ENCODE measurements at places on chromosomes 5 and 9. TPM values are rescaled to one million over a fixed set of nuclear protein-coding genes. Genes with fewer than 3 reads are reported as not detected.

SEMA4D gene
- 314 TPM for total RNA-seq

PARP8 gene
- total RNA-seq = 78.5 TPM

MRPL41 gene
- total RNA-seq = 51.4 TPM

DIRAS2 gene
- total RNA-seq = not detected

MPDZ gene
- total RNA-seq = not detected

ADAMTSL2 gene
- not detected for total RNA-seq

NPDC1 gene
- 20.1 TPM for total RNA-seq

SMARCA2 gene
- total RNA-seq = 245 TPM

FOXI1 gene
- not detected for total RNA-seq

NKD2 gene
- total RNA-seq = 1.3 TPM

FGF1 gene
- total RNA-seq = not detected

NNT gene
- 103 TPM for total RNA-seq

MBLAC2 gene
- total RNA-seq = 5.5 TPM

DAB2IP gene
- 0.08 TPM for total RNA-seq

ABCA2 gene
- total RNA-seq = 62.0 TPM

KIF20A gene
- total RNA-seq = 70.1 TPM

ANKRD31 gene
- 0.26 TPM for total RNA-seq

TOMM5 gene
- 112 TPM for total RNA-seq

SMIM33 gene
- total RNA-seq = 0.65 TPM

GRXCR2 gene
- total RNA-seq = not detected

ZNF169 gene
- 5.8 TPM for total RNA-seq

TAL2 gene
- total RNA-seq = 0.39 TPM

ABO gene
- not detected for total RNA-seq

OR1J2 gene
- total RNA-seq = not detected

ZNF483 gene
- 2.2 TPM for total RNA-seq

DEPDC1B gene
- 50.8 TPM for total RNA-seq

CER1 gene
- not detected for total RNA-seq

GABRA6 gene
- not detected for total RNA-seq
